Stimulated activated effector memory CD8-positive, alpha-beta T cell treated with anti-CD3 and anti-CD28 coated beads, Interleukin-12 subunit alpha, Interleukin-12 subunit beta, amount 100 ng/mL, for 72 hours (primary cell): ENCODE measurements at places on chromosomes 5 and 9.

DNA sequence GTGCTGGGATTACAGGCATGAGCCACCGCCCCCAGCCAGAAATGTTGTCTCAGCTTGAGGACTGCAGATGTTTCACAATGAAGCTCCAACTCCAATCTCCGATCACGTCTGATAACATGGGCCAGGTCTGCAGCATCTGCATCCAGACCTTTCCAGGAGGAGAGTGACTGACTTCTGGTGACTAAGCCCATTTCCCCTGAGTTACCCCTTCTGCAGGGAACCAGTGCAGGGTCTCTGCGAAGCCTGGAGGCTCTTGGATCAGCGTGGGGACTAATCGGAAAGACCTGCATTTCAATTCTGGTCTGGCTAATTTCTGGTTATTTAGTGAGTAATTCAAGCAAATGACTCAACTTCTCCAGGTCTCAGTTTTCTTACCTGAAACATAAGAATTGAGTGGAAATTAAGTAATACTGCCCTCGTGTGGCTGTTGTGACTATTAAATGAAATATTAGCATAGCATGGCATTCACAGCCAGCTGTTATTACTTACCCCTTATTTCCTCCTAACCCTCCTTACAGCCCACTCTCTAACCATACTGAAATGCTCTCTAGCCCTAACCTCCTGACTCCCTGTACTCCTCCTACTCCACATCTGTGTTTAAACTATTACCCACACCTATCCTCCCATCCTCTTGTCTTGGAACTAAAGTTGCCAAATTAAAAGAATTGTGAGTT lies 2.2 kb upstream of the GNPDA1 start:
- no peak for DNase-seq

DNA sequence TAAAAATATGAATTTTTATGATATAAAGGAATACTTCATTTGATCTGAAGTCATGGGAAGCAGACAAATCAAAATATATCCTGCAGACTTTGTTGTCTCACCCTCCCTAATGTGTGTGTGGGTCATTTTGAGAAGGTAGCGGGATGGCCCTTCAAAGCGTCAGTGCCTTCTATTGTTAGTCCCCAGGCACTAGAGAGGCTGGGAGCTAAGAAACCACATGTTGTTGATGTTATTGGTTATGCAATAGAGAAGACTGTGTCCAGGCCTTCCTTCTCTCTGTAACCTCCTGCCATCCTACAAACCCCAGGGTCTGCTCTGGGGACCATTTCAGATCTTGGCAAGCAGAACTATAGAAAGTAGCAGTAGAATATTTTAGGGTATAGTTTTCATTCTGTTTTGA lies 94.7 kb downstream of the NLN start:
- no peak for DNase-seq

- DNase-seq, result peak; percentile 29
Measured at GRCh38 chr9:99118782-99119466, 14.0 kb downstream of the TGFBR1 start.

DNA sequence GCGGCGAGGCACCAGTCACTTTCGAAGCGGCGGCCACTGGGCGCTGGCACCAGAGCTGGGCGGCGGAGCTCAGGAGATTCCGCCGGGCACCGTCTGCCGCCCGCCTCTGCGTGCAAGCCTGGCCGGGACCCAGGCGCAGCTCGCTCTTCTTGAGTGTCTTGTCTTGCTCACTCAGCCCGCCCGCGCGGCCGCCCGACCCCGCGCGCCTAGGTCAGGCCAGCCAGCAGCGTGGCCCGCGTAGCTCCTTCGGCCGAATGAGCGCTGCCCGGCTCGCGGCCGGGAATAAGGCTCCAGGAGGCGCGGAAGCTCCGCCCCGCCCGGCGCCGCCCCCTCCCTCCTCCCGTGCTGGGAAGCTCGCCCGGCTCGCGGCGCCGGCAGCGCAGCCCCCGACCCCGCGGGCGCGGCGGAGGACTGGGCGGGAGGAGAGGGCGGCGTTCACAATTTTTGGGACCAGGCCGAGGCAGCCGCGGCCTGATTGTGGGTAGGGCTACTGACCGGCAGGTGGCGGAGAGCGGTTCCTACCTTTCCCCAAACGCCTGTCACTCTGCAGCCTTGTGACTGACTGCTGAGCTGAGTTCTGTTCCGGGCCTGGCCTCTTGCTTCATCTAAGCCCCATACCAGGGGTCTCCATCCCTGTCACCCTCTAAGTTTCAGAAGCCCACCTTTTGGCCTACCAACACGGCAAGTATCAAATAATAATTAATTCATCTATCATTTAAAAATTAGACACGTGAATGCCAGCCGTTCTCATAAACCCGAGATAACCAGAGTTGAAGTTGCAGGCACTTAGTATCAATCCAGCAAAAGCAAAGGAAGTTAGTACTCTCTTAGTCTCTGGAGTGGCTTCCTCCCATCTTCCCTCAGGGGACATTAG lies at the start of gene HBEGF:
TSS of gene HBEGF (minus strand) at position 256 of the 874 bp plus-strand sequence. CDS start 275 bp downstream, outside the sequence.
- peak; percentile 25 for DNase-seq

GRCh38 chr5:67878933-67879332 lies 336.6 kb upstream of the PIK3R1 start:
- no peak for DNase-seq

GRCh38 chr5:179142434-179143198 lies 82.4 kb downstream of the ZNF354C start:
- no peak for DNase-seq

- no peak for DNase-seq
Measured at GRCh38 chr5:139982157-139982974, 60.7 kb downstream of the NRG2 start.

DNA sequence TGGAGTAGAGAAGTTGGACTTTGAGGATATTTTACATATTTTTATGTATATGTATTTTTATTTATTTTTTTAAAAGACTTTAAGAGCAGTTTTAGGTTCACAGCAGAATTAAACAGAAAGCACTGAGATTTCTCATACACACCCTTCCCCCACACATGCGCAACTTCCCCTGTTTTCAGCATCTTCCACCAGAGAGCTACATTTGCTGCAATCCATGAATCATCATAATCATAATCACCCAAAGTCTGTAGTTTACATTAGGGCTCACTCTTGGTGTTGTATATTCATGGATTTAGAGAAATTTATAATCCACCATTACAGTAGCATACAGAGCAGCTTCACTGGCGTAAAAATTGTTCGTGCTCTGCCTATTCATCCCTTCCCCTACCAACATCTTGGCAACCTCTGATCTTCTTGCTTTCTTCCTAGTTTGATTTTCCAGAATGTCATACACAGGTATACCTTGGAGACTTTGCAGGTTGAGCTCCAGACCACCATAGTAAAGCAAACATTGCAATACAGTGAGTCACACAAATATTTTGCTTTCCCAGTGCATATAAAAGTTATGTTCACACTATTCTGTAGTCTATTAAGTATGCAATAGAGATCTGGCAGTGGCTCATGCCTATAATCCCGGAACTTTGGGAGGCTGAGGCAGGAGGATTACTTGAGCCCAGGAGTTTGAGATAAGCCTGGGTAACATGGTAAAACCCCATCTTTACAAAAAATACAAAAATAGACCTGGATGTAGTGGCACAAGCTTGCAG lies 9.6 kb upstream of the CCDC171 start:
- DNase-seq, result no peak

- DNase-seq, result no peak
Measured at GRCh38 chr5:131965826-131966415, 20.5 kb upstream of the MEIKIN start.

GRCh38 chr5:96370976-96371375 lies 62.1 kb downstream of the PCSK1 start:
- DNase-seq, result no peak
